ENCODE measurements at places on chromosomes 5 and 9.

GRCh38 chr5:88483964-88484672 lies 215.5 kb upstream of the TMEM161B start:
- no peak for DNase-seq

DNA sequence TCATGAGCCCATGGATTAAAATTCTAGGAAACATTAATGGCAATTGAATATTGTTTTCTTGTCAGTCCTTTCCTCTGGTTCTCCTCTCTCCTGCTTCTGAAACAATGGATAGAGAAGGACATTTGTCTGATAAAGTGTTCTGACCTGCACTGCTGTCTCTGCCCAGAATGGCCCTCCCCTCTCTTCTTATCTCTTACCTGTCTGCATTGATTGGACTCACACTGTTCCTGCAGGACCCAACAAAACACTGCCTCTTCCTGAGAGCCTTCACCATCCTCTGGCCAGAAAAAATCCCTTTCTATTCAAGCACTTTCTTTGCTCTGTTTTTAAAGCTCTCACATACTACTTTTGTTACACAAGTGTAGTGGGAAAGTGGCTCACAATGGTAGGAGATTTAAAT lies 143.8 kb upstream of the DHFR start:
- no peak for DNase-seq

GRCh38 chr9:125513668-125514413 lies 193.2 kb downstream of the MAPKAP1 start:
- peak; percentile 32 for DNase-seq

GRCh38 chr5:149228618-149229297 lies 42.9 kb upstream of the AFAP1L1 start:
- DNase-seq, result no peak

DNA sequence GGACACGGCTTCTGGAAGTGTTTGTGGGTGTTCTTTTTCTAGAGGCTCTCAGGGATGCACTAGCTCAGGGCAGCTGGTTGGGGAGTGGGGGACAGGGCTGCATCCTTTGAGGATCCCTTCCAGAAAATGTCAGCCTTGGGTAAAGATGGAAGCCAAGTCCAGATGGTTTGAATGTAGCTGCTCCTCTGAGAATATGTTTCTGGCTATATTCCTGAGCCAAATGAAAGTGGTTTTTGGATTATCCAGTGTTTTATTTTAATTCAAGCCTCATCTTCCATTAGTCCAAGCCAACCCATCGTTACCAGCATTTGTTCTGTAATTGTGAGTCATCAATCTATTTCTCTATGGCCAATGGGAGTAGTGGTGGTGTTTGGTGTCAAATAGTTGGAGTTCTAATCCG lies 70.4 kb downstream of the SPRY4 start:
- DNase-seq, result no peak

DNA sequence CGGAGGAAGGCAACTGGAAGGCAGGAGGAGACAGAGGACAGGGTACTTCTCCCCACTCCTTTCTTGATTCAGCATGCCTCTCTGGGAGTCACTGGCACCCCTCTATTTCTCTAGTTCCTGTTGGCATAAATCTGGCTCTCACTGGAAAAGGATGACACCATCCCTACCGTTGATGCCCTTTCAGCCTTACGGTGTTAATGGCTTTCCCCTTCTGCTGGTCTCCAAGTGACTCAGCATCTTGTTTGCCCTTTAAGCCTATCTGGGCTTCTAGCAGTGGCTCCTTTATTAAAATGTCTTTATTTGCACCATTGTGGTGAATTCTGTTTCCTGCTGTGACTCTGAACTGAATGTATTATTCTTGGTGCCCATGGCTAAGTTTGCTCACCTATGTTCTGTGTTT lies 227.3 kb upstream of the GLRA1 start:
- no peak for DNase-seq

- no peak for DNase-seq
Measured at GRCh38 chr9:136566901-136567300, 21.1 kb upstream of the NOTCH1 start.
